ENCODE measurements at places on chromosomes 1 and 21. TPM values are rescaled to one million over a fixed set of nuclear protein-coding genes. Genes with fewer than 3 reads are reported as not detected.

The PIK3C2B gene
- 42.4 TPM for total RNA-seq

The TFAP2E gene
- 0.63 TPM for total RNA-seq

The IRF6 gene
- total RNA-seq = 0.84 TPM

The TNFRSF9 gene
- total RNA-seq = 0.46 TPM

The TIAM1 gene
- 6.5 TPM for total RNA-seq

The HEYL gene
- 6.5 TPM for total RNA-seq

The PPP1R12B gene
- 58.2 TPM for total RNA-seq

The PITHD1 gene
- 58.8 TPM for total RNA-seq

The CCT3 gene
- 231 TPM for total RNA-seq

The HHAT gene
- 3.4 TPM for total RNA-seq

The HES3 gene
- not detected for total RNA-seq

The NPPB gene
- not detected for total RNA-seq

The CENPL gene
- 5.6 TPM for total RNA-seq

The CYP4Z1 gene
- total RNA-seq = 5.2 TPM

The FCN3 gene
- total RNA-seq = 56.0 TPM

The PRR9 gene
- total RNA-seq = not detected

The LRRC3 gene
- 3.5 TPM for total RNA-seq

The KRTAP21-2 gene
- total RNA-seq = not detected

The FAM163A gene
- 0.13 TPM for total RNA-seq

The S100B gene
- total RNA-seq = 126 TPM

The AMY1B gene
- total RNA-seq = not detected

The CLCA1 gene
- not detected for total RNA-seq

The GPR37L1 gene
- total RNA-seq = 0.16 TPM

The KCNN3 gene
- 0.24 TPM for total RNA-seq

The ZCCHC17 gene
- total RNA-seq = 18.6 TPM

The OVAAL gene
- total RNA-seq = not detected

The NFASC gene
- total RNA-seq = 11.2 TPM

The CDKN2C gene
- 82.8 TPM for total RNA-seq

The KISS1 gene
- not detected for total RNA-seq

The THRAP3 gene
- total RNA-seq = 87.3 TPM

The HSPG2 gene
- 66.0 TPM for total RNA-seq

The EFNA3 gene
- 1.6 TPM for total RNA-seq
